Left kidney (tissue), 8 donors: ENCODE measurements at places on chromosomes 2 and 18. TPM values are rescaled to one million over a fixed set of nuclear protein-coding genes. Genes with fewer than 3 reads are reported as not detected.

The PPIL3 gene
- 91.3 TPM for polyA plus RNA-seq

The ANKRD30BL gene
- polyA plus RNA-seq = 0.85 TPM

The DAPL1 gene
- polyA plus RNA-seq = 37.6 TPM

The ZSWIM2 gene
- not detected for polyA plus RNA-seq

The PRSS56 gene
- not detected for polyA plus RNA-seq

The GCC2 gene
- 70.0 TPM for polyA plus RNA-seq

The RFX8 gene
- polyA plus RNA-seq = 0.98 TPM

The MC5R gene
- polyA plus RNA-seq = 0.22 TPM

The CPS1 gene
- polyA plus RNA-seq = 6.1 TPM

The GRHL1 gene
- 7.2 TPM for polyA plus RNA-seq

DNA sequence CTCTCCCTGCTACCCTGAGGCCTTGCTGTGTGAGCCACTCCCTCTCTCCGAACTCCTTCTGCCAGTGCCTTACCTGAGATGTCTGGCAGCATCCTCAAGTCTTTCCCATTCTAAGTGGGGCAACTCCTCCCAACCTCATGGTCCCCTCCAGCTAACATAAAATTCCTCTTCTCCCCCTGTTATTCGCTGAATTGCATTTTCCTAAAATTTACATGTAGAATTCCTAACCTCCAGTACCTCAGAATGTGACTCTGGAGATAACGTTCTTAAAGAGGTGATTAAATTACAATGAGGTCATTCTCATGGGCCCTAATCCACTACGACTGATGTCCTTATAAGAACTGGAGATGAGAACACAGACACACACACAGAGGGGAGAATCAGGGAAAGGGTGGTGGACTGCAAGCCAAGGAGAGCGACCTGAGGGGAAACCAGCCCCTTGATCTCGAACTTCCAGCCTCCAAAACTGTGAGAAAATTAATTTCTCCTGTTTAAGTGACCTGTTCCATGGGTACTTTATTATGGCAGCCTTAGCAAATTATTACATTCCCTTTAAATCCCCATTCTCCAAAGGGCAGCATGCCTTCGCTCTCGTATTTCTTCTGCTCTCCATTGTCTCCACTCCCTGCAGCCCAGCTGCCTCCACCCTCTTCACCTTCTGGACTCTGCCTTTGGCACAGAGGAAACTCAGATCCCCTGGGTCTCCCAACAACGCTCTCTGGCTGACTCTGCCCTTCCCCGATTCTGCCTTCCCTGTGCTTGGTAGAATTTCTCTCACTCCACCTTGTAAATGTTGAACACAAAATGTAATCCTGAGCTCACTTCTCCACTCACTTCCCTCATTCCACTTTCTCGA lies 70.5 kb downstream of the TGIF1 start:
- DNase-seq = no peak

DNA sequence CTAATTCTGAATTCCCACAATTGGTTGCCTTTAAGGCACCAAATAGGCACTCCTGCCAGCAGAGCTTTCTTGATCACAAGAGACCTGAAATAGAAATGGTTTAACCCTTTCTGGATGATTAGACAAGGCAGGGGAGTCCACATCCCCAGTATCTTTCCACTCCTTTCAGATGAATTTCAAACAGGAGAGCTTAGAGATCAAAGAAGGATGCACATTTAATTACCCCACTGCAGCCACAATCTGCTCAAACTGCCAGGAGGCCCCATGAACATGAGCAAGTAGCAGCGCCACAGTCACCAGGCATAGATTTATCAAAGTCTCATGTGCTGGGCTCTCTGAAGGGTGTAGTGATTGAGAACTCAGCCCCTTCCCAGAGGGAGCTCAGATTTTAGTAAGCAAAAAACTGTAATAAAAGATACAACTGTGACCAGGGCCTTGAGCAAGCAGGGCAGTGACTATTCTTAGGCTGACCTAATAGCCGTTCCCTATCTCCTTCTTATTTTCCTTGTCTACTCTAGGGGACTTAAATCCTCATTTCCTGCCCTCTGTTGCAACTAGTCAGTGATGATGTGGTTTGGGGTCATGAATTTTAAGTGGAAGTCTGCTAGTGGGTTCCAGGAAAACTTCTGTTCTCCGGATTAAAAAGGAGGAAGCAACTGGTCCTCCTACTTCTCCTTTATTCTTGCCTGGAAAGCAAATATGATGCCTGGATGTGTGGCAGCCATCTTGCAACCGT lies 53.7 kb downstream of the SLC4A3 start:
- no peak for DNase-seq

DNA sequence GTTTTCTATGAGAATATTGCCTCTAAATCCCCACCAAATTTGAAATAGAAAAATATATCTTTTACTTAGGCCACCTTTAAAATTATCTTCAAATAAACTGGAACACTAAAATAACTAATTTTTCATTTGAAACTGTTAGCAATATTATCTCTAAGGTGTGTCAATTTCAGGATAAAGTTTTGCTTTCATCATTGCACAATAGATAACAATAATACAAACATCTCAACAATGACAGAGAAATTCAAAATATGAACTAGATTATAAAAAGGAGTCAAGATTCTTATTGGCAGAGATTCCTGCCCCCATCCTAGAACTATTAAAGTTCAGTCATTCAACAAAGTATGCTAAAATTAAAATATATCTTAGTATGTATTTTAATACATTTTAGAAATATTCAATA lies 117.9 kb downstream of the SCN9A start:
- DNase-seq = no peak

GRCh38 chr2:85801871-85802270 lies 48.1 kb downstream of the ATOH8 start:
- DNase-seq = no peak

DNA sequence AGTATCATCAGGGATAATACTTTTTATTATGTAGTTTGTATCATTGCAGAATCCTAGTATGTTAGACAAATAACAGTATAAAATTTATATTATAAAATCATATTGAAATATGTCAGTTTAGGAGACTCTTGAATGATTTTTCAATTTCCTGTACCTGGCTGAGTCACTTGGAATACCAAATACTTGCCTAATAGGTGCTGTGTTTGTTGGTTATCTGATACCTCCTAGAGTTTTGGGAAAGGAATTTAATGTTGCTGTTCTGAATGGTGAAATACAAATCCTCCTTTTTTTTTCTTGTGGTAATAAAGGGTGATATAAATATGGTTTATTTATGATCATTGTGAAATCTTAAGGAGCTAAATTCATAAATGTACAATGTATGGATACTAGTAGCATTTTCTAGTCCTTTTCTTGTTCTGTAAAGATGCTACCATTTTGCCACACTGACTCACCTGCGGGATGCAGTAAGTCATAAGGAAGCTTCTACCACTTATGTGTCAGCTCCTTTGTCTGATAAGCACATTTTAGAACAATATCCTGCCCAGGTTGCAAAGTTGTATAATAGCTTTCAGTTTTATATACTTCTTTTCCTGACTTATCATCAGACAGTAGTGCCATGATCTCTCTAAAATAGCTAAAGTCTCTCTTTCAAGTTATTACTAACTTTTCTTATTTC lies 465.5 kb downstream of the XIRP2 start:
- no peak for DNase-seq

DNA sequence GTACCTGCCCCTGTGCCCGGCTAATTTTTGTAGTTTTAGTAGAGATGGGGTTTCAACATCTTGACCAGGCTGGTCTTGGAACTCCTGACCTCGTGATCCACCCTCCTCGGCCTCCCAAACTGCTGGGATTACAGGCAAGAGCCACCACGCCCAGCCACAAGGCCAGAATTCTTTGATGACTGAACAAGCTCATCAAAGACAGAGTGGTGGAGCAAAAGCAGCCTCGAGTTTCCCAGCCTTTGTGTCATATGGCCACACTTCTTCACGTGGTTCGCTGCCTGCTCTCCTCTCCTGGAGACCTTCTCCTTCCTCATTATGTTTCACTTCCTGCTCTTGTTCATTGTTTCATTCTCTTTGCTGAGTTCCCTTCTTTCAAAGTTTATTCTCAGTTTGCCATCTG lies 9.9 kb upstream of the NPC1 start:
- no peak for DNase-seq

DNA sequence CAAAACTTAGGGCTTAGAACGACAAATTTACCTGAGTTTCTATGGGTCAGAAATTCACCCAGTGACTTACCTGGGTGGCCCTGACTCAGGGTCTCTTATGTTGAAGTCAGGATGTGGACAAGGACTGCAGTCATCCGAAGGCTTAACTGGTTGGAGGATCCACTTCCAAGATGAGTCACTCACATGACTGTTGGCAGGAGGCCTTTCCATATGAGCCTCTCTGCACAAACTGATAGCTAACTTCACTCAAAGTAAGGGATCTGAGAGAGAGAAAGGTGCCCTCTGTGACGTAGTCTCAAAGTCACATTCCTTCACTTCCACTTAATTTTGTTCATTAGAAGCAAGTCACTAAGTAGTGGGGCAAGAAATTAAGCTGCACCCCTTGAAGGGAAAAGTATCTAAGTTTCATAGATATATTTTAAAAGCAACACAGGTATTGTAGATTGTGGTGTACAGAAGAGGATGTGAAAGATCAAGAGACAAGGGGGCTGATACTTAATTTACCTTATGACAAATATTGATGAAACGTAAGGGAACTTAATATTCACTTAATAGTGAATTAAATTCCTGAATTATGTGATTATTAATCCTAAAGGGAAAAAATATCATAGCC lies 48.4 kb downstream of the TANK start:
- DNase-seq = no peak

DNA sequence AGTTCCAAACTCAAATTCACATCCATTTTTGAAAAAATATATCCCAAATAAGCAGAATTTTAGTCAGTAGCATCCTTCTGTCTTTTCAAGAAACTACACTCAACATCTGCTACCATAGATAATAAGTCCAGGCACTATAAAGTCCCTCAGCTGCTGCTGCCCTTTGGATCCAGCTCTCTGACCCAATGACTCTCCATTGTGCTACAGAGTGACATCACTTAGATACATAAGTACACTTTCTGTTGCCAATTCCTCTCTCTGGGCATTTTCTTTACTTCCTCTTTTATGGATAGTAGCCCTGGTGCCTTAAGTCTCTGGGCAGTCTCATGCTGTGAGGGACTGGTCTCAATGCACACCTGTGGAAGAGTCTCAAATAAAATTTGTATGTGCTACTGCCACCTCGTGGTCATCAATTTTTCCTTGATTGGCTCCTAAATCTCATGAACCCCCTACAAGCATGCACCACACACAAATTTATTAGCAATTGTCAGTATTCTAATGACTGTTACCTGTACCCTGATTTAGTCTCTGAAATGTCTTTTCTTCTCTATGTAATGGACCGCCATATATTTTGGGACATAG lies 219.2 kb downstream of the LRP1B start:
- DNase-seq = peak; percentile 26

- DNase-seq = no peak
Measured at GRCh38 chr2:73983322-73984202, 1.1 kb upstream of the TET3 start.

GRCh38 chr2:25521665-25522387 lies 151.6 kb downstream of the DTNB start:
- DNase-seq = peak; percentile 80

DNA sequence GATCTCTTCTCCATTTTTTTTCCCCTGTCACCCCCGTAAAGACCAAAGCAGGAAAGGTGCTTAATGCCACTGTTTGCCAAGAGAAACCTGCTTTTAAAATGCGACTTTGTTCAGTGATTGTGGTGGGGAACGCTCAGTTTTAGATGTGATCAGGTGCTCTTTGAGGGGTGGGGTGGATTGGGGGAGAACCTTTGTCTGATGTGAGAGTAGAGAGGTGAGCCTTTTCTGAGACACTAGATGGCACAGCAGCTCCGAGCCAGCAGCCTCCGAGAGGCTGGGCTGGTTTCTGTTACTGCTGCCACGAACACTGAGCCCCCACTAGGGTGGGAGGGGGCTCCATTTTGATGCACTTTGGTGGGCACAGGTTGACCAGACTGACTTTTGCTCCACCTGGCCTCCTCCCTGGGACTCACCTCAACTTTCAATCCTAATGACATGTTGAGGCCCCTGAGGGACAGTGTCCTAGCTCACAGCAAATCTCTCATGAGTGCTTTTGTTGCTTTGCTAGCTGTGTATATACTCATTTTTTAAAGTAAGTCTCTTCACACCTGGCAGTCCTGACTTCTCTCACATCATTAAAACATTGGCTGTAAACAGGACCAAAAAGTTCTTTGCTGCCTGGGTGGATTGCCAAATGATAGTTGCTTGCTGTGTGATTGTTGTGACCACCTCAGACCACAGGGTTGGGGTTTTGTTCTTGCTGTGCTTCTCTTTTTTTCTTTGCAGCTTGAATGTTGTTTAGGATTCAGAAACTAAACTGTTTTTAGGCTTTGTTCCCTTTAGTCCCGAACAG lies 98.2 kb upstream of the MAP3K20 start:
- DNase-seq = no peak
